Breast epithelium (tissue), 4 donors: ENCODE measurements at places on chromosomes 1 and 21. TPM values are rescaled to one million over a fixed set of nuclear protein-coding genes. Genes with fewer than 3 reads are reported as not detected.

GLIS1 gene
- 0.59 TPM for total RNA-seq

KRTCAP2 gene
- total RNA-seq, result 131 TPM

GRCh38 chr1:186046437-186047211 lies 312.4 kb downstream of the HMCN1 start:
- no peak for DNase-seq

DNA sequence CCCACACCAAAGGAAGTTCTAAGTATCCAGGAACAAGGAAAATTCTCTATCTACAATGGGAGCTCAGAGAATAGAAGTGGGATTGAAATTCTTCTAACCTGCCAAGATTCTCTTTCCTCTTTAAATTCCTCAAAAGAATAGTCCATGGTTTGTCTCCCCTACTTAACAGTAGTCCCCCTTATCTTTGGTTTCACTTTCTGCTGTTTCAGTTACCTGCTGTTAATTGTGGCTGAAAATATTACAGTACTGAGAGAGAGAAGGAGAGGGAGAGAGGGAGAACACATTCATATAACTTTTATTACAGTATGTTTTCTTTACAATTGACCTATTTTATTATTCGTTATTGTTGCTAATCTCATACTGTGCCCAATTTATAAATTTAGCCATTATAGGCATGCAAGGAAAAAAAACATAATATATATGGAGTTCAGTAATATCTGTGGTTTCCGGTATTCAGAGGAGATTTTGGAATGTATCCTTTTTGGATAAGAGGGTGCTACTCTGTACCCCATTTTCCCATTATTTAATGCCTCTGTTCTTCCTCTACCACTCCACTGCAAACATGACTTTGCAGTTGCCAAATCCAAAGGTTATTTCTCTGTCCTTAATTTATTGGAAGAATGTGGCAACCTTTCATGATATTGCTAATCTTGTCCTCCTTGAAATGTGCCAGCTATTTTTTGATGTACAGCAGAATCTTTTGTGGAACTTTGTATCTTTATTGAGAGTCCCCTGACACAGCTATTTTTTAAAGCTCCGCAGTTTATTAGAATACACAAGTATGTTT lies 68.0 kb downstream of the USP25 start:
- DNase-seq, result no peak

DNA sequence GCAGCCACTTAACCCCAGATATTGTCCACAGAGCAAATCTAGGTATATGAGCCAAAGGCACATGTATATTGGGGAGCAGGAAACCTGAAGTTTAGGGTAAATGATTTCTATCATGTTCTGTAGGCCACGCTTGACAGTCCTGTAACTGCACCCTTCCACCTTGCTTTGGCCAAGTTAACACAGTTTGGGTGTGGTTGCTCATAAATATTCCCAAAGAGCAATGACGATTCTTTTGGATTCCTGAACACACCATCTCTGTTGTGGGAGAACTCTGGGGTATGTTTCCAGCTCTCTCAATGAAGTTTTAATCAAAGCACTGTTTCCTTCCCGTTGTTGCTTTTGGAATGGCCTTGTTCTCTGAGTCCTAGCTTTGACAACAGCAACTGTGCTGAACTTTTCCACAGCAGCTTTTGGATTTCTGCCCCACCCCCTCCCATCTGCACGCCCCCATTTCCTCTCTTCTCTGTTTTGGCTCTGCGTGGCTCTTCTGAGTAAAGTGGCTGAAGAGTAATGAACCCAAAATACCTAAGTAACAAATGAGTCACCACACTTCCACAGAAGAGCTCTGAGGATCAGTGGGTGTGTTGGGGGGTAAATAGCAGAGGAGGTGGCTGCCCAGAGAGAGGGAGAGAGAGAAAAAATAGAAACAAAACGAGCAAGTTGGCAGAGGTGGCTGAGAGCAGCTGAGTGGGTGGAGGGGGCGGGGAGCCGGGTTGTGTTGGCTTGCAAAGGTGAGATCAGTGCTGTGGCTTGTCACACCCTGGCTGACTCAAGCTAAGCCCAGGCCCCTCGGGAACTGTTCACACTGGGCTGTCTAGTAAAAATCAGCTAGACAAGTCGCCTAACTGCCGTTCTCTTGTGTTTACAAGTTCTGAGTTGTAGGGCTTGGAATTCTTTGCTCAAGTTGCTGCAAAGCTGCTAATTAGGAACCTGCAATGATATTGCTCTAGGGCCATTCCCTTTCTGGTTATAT lies 26.9 kb upstream of the RAP1A start:
- peak; percentile 65 for DNase-seq

GRCh38 chr1:234771642-234772344 lies 161.8 kb upstream of the IRF2BP2 start:
- DNase-seq, result no peak
